ENCODE measurements at places on chromosomes 5 and 9.

DNA sequence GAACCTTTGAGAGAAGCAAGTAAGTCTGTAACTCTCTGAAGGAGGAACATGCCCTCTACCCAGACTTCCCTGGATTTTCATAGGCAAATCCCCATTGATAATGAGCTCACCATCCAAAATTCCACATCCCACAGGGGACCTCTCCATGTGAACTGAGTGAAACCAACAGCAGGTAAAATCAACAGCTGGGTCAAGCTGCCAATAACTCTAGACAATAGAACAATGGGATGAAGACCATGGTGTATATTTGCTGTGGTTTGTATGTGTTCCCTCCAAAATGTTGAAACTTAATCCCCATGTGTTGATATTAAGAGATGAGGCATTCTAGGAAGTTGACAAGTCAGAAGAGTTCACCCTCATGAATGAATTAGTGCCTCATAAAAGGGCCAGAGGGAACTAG, 110.2 kb upstream of the MYO10 start:
- DNase-seq, result no peak

GRCh38 chr9:117414220-117414905, 494 bp downstream of the ASTN2 start:
- peak; percentile 15 for DNase-seq

DNA sequence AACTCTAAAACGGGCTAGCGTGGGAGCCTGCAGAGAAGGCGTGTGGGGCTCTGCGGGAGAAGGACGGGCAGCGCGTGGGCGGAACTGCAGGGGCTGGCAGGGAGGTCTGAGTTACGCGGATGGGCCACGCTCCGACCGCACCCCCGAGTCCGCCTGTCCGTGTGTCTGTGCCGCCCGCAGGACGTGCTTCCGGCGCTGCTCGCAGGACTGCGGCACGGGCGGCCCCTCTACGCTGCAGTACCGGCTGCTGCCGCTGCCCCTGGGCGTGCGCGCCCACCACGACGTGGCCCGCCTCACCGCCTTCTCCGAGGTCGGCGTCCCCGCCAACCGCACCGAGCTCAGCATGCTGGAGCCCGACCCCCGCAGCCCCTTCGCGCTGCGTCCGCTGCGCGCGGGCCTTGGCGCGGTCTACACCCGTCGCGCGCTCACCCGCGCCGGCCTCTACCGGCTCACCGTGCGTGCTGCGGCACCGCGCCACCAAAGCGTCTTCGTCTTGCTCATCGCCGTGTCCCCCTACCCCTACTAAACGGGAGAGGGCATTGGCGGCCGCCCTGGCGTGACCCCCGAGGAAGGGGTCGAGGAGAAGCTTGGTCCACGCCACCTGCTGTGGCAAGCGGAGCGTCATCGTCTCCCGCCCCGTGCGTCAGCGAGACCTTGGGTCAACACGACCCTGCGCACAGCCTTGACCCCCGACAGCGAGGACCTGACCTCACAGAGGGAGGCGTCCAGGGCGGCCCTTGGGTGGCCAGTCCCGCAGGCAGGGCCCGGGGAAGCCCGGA, 11.4 kb upstream of the ASS1 start:
- peak; percentile 63 for DNase-seq

DNA sequence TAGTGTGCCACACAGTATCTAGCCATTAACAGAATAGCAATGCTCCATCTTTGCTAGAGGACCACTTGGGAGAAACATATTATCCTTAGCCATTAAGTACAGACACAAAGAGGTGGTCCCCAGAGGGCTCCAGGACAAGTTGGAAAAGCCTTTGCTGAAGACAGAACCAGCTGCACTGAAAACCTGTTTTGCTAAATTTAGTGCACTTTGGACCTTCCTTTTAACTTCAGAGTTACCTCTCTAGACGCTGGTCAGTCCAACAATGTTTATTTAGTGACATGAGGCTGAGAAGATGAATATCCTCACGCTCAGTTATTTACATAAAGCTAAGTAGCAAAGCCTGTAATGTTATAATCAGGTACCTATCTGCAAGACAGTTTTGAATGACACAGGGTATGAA, 265.0 kb upstream of the ZNF608 start:
- DNase-seq, result no peak

DNA sequence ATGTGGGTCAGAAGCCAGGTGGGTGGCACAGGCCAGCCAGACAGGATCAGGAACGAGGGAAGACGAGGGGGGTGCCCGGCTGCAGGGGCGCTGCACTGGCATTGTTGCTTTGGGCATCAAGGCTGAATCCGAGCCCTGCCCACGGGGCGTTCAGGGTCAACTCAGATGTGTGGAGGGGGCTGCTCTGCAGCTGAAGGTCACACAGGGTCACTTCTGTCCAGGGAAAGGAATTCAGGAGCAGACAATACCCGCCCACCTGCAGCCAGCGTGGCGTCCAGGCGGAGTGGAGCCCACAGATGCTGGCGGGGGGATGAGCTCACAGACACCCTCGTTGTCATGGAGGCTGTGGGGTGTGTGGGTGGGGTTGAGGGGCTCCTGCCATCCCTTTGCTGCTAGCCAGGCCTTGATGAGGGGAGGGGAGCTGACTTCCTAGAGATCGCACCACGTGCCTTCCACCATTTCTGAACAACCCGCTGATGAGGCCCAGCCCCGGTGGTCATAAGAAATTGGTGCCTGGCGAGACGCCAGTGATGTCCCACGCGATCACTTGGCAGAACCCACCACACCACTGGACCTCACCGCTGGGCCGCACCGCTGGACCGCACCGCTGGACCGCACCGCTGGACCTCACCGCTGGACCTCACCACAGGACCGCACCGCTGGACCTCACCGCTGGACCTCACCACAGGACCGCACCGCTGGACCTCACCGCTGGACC, 31.2 kb downstream of the MRPL36 start:
- no peak for DNase-seq

GRCh38 chr5:96753848-96754247, 53.9 kb downstream of the ERAP1 start:
- DNase-seq, result no peak

DNA sequence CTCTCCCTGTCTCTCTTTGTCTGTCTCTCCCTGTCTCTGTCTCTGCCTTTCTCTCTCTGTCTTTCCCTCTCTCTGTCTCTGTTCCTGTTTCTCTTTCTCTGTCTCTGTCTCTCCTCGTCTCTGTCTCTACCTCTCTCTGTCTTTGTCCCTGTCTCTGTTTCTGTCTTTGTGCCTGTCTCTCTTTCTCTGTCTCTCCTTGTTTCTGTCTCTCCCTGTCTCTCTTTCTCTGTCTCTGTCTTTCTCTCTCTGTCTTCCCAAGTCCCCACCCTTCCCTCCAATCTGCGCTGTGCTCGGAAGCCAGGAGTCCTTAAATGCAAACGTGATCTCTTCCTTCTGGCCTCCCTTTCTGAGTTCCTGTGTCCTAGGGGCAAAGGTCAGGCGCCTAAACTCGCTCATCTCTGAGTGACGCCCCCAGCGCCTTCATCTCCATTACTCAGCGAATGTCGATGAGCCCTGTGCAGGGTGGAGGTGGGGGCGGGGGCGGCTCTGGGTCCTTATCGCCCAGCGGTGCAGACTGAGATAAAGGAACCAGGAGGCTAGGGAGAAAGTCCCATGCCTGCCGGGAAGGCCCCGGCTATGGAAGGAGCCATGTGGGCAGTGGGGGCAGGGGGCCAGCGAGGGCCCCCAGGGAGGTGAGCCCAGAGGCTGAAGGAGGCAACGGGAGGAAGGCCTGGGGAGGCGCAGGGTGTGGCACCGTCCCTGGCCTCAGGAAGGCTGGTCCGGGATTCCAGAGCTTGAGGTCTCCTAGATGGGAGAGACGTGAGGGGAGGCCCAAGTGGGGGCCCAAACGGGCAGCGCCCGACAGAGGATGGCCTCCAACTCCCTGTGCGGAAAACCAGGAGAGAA, 1.5 kb upstream of the SLC6A19 start:
- no peak for DNase-seq

GRCh38 chr9:99352826-99353225, 130.7 kb downstream of the SEC61B start:
- DNase-seq, result no peak

- DNase-seq, result no peak
Measured at GRCh38 chr9:38044706-38045105, 24.3 kb downstream of the SHB start.

GRCh38 chr9:38621434-38622287, 1.3 kb upstream of the ANKRD18A start:
- DNase-seq, result no peak

- no peak for DNase-seq
Measured at GRCh38 chr5:132069994-132070393, 3.6 kb upstream of the CSF2 start.

GRCh38 chr9:98465799-98466198, 210.3 kb upstream of the TBC1D2 start:
- no peak for DNase-seq

GRCh38 chr5:73297430-73297829, 124.4 kb downstream of the TMEM174 start:
- DNase-seq, result no peak

DNA sequence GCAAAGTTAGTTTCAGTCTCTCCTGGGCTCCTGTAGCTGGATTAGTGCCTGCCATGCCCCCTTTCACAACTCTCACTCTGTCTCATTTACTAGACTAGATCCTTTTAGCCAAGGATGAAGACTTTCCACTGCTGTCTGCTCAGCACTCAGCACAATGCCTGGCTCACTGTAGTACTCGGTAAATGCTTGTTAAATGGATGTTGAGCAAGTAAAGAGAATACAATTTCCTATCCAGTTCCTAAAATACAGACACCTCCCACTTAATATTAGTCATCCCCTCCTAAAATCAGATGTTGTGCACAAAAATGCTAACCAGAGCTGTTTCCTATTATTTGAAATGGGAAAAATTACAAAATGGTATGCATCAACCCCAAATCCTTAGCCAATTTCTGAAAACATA, 195.8 kb downstream of the SREK1 start:
- DNase-seq, result no peak

DNA sequence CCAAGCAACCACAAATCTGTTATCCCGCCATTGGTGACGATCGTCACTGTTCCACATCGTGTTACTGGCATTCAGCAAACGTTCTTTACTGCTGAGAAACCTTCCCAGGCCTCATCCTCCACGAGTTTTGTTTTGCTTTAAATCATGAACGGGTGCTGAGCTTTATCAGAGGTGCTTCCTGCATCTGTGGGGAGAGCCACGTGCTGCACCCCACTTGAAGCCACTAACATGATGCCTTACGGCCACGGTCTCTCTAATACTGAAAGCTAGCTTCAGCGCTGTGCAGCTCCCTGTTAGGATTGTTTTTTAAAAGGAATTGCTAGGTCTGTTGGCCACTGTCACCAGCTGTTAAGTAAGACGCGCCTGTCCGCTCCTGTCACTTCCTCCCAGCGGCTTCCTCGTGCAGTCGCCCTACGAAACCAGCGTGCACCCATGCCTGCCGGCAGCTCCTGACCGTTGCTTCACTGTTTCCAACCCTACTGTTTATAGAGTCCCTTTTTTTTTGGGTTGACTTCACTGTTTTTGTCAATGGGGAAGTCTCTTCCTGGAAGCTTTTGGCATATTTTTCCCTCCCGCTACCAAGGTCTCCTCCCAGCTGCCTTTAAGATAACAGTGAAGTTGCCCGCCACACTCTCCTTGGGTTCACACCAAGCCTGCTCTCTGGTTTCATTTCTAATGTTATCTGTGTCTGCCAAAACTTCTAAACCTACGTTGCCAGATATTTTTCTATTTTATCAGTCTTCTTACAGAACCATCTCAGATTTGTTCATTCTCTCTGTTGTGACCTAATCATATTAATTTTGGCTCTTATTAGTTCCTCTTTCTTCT, 20.3 kb downstream of the LPCAT1 start:
- no peak for DNase-seq

DNA sequence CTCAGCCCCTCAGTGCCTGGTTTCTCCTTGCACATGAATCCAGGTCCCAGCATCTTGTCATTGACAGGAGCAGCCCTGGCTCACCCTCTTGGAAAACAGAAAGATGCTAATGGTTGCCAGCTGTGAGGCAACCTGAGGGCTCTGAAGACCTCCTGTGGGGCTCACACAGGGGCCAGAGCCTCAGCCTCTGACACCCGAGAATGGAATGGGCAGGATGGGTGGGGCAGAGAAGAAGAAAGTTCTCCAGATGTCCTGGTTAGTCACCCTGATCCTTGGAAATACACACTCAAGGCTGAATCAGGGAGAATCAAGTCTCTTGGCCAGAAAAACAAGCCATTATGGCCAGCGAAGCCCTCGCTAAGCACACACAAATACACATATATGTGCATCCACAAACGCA, 32.3 kb upstream of the SPATA31E1 start:
- DNase-seq, result no peak

- DNase-seq, result no peak
Measured at GRCh38 chr5:20514145-20514544, 526.1 kb upstream of the CDH18 start.

- peak; percentile 41 for DNase-seq
Measured at GRCh38 chr5:146447734-146448380, 724 bp downstream of the TCERG1 start.

DNA sequence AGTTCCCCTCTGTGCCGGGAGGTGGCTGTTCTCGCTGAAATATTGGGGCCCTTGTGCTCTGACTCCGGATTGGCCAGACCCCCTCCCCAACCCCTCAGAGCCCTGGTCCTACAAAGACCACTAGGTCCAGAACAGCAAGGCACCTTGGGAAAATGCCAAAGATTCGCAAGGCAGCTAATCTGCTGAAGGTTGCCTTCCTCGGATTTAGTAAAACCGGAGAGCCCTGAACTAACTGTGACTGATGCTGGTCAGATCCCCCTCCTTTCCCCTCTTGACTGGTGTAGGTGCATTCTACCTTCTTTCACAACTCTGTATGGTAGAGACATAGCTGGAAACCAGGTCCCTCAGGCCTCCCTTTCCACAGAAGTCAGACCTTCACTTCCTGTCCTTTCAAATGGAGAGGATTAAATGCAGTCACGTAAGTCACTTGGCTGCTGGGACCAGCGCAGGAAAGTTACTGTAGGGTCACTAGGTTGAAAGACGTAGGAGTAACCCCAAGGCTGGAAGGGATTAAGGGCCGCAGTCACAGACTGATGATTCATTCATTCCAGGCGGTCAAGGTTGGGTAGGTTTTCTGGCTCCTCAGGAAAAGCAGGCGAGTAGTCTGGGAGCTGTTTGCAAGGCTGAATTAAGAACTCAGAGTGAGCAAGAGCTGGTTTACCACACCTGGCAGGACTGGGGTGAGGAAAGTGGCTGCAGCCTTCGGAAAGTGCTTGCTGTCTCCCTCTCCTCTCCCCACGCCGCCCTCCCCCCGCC, 5.3 kb downstream of the BARX1 start:
- DNase-seq, result no peak
